ENCODE measurements at places on chromosomes 1 and 21. TPM values are rescaled to one million over a fixed set of nuclear protein-coding genes. Genes with fewer than 3 reads are reported as not detected.

The LDLRAD1 gene
- total RNA-seq = 28.7 TPM

The CTTNBP2NL gene
- total RNA-seq = 38.5 TPM

DNA sequence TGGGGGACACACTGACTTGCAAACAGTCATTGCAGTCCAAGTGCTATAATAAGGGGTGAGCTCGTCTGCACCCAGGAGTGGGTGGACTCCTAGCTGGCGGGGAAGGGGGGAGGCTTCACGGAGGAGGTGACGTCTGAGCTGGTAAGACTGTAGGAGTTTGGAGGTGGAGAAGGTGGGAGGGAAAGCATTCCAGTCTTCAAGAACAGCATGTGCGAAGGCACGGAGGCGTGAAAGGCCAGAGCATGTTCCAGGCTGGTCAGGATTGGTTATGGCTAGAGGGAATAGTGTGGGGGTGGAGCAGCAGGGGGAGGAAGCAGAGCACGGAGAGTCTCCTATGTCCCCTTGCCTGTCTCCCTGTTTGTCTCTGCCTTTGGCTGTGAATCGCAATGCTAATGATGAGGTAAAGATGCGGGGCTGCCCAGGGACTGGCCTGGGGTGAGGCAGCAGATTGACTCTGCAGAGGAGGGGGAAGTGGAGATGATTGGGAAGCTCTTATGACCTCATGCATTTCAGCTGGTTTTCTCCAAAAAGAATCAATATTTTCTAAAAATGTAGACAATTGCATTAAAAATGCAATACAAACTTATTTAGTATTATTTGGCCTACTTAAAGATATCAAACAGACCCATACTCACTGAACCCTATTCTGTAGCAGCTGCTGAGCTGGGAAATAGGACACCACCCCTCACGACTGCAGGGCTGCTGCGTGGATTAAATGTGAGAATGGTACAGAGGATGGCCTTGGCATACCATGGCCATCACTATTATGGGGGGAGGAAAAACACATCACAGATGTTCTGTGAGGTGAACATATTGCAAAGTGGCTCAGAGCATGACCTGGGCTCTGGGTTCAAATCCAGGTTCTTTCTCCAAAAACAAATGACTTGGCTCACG, 2.6 kb upstream of the ZNF436 start:
- no peak for DNase-seq
- no peaks in the 10 kb centered on the region for H3K27me3 ChIP-seq
- peaks cover 3% of the 10 kb centered on the region for H3K36me3 ChIP-seq
- H3K4me1 ChIP-seq = peaks cover 28% of the 10 kb centered on the region
- H3K27ac ChIP-seq = no peak overlapping the region
- H3K4me3 ChIP-seq = no peak overlapping the region

- no peak overlapping the region for H3K4me3 ChIP-seq
- no peaks in the 10 kb centered on the region for H3K36me3 ChIP-seq
- no peak overlapping the region for H3K27ac ChIP-seq
- H3K27me3 ChIP-seq = no peaks in the 10 kb centered on the region
- no peak for DNase-seq
Measured at GRCh38 chr1:173195596-173196088, 11.5 kb downstream of the TNFSF4 start.

The SAMD11 gene
- 26.3 TPM for total RNA-seq

DNA sequence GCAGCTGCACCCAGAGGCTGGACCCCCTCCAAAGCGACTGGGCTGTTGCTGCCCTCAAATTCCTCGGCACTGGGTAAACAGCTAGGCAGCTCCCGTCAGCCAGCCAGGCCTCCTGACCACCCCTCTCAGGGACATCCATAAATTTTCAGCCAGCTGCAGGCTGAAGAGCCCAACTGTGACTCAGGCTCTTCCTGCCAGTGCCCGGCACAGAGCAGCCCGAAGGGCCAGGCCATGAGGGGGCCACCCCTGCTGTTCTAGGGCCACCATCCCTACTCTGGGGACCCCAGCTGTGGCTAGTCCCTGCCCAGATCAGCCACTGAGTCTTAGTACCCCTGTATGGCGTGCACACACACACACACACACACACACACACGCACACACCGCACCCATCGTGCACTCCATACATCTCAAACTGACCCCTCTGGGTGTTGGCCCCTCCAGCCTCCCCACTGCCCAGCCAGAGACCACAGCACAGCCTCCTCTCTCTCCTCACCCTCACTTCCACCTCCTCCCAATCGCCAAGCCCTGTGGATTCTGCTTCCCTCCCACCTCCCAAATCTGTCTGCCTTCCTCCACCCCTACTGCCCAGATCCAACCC, 6.2 kb upstream of the LAPTM5 start:
- DNase-seq = no peak
- H3K27me3 ChIP-seq = no peaks in the 10 kb centered on the region
- no peaks in the 10 kb centered on the region for H3K4me1 ChIP-seq
- no peak overlapping the region for H3K4me3 ChIP-seq
- no peak overlapping the region for H3K27ac ChIP-seq

All from lung (tissue), 17 donors.